ENCODE measurements at places on chromosomes 3 and 15. TPM values are rescaled to one million over a fixed set of nuclear protein-coding genes. Genes with fewer than 3 reads are reported as not detected.
A peak's percentile ranks its signal among the peaks of the same experiment; 100 is the strongest.

DNA sequence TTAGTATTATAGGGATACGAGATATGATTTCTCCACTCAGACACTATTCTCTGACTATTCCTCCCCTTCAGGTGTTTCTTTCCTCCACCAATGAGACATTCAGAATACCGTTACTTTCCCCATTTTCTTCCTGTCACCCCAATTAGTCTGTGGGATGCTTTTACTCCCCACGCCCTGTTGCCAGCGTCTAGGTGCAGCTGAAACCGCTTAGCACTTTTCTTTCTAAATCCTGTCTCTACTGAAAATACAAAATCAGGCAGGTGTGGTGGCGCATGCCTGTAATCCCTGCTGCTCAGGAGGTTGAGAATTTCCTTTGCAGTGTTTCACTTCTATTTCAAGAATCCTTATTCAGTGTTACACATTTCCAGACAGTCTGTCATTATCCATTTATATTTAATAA lies 49.6 kb upstream of the DLG1 start:
- H3K36me3 ChIP-seq = no peaks in the 10 kb centered on the region
- H3K27me3 ChIP-seq = no peaks in the 10 kb centered on the region
- H3K4me3 ChIP-seq = no peak overlapping the region
- H3K27ac ChIP-seq = no peak overlapping the region
- no peak for DNase-seq

TMEM212 gene
- not detected for total RNA-seq

GRCh38 chr3:38121832-38122461 lies 15.0 kb downstream of the ACAA1 start:
- no peaks in the 10 kb centered on the region for H3K4me1 ChIP-seq
- no peaks in the 10 kb centered on the region for H3K27me3 ChIP-seq
- no peak for DNase-seq

DNA sequence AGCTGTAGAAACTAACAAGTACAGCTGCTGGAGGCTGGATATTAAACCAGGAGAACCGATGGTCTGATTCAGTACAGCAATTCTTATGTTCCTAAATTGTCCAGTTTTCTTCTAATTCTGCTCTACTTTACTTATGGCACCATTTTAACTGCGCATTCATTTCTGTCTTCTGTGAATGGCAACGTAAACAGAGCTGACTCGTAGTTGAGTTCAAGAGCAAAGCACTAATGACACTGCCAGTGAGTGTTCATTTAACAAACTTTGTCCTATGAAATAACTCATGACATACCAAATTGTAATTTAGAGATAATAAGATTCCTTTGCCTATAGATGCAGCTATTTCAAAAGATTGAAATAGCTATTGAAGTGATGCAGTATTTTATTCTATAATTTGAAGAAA lies 48.7 kb downstream of the BCHE start:
- no peaks in the 10 kb centered on the region for H3K27me3 ChIP-seq
- no peak overlapping the region for H3K4me3 ChIP-seq
- H3K27ac ChIP-seq = no peak overlapping the region
- DNase-seq = no peak
- no peaks in the 10 kb centered on the region for H3K4me1 ChIP-seq

- H3K27me3 ChIP-seq = no peaks in the 10 kb centered on the region
- no peak for DNase-seq
- H3K27ac ChIP-seq = peak overlapping the region; percentile 44
- no peak overlapping the region for H3K4me3 ChIP-seq
- H3K4me1 ChIP-seq = peaks cover 11% of the 10 kb centered on the region
Observed at GRCh38 chr3:184005941-184006507, 11.7 kb downstream of the ABCC5 start.

DNA sequence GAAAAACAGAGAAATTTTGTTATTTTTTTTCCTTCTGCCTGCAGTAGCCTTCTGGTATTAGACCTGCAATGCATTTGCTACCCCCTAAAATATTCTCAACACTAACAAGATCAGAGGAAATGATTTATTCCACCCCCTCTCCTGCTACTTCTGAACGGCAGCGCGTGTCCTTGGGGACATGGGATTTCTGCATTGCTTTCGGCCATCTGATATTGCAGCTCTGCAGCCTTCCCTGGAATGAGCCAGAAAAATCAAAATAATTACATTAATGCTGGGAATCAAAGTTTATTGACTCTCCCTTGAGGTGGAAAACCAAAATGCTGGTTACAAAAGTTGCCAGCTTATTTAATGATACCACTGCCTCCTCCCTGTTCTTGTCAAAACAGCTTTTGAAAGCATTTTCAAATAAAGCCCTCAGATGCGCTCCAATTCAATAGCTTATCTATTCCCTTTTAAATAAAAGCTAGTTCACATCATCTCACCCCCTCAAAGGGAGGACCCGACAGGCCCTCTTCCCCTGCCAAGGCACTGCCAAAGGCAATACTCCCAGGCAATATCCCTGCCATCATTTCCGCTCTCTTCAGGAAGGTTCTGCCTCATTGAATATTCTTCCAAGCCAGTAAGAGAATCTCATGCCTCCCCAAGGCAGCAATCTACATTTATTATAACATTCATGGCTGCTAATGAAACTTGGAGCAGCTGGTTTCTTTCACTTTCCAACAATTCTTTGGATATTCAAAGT lies 96.6 kb downstream of the FHIT start:
- no peak for DNase-seq
- H3K4me3 ChIP-seq = no peak overlapping the region
- H3K36me3 ChIP-seq = no peaks in the 10 kb centered on the region
- H3K27ac ChIP-seq = no peak overlapping the region
- H3K27me3 ChIP-seq = no peaks in the 10 kb centered on the region
- no peaks in the 10 kb centered on the region for H3K4me1 ChIP-seq

DNA sequence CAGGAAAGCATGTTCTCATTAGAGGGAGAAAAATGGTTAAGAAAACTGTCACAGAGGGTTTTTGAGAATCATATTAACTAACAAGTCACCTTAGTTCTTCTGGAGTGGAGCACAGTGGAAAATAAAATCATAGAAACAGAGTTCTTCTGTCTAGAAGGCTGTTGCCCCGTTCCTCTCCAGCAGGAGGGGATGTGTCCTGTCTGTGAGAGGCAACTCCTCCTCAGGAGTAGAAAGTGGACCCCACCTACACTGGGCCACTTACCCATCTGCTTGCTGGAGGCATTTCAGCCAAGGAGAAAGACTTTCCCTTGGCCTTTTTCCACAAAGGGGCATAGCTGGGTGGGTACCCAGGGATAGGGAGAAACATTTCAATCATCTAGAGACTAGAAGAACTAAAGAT lies 106.6 kb downstream of the SSR3 start:
- H3K27me3 ChIP-seq = peaks cover 2% of the 10 kb centered on the region
- no peak overlapping the region for H3K27ac ChIP-seq
- H3K4me3 ChIP-seq = no peak overlapping the region
- H3K4me1 ChIP-seq = no peaks in the 10 kb centered on the region

ACTC1 gene
- total RNA-seq = not detected

AADACL2 gene
- total RNA-seq = not detected

DNA sequence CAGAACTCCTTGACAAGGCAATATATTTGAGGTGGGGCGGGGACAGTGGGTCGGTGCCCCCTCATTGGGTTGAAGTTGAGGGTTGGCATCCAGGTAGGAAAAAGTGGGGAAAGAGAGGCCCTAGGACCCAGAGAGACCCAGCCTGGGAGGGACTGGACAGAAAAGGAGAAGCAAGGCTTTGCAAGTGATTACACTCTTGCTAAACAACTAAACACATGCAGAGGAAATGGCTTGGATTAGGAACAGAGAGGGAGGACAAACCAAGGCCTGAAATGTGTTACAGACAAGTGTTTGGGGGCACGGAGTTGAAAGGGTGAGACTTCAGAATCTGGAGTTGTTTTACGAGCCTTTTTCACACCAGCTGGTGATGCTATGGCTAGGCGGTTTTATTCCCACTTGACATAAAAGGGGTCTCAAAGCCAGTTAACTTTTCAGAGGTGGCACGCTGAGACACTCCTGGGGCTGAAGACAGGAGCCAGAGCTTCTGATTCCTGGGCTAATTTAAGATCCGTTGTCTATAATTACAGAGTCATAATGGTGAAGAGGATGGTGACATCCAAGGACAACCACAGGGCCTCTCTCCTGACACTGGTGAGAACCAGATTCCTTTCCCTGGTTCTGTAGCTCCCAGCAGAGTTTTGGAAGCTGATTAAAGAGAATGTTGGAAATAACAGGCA lies 7.7 kb upstream of the KCTD6 start:
- DNase-seq = no peak
- H3K27me3 ChIP-seq = no peaks in the 10 kb centered on the region
- H3K36me3 ChIP-seq = no peaks in the 10 kb centered on the region
- H3K4me1 ChIP-seq = peaks cover 3% of the 10 kb centered on the region
- no peak overlapping the region for H3K4me3 ChIP-seq

GRCh38 chr3:42539871-42540714 lies 37.6 kb downstream of the VIPR1 start:
- no peak overlapping the region for H3K27ac ChIP-seq
- no peak overlapping the region for H3K4me3 ChIP-seq
- H3K4me1 ChIP-seq = no peaks in the 10 kb centered on the region
- H3K27me3 ChIP-seq = no peaks in the 10 kb centered on the region
- H3K36me3 ChIP-seq = no peaks in the 10 kb centered on the region

DNA sequence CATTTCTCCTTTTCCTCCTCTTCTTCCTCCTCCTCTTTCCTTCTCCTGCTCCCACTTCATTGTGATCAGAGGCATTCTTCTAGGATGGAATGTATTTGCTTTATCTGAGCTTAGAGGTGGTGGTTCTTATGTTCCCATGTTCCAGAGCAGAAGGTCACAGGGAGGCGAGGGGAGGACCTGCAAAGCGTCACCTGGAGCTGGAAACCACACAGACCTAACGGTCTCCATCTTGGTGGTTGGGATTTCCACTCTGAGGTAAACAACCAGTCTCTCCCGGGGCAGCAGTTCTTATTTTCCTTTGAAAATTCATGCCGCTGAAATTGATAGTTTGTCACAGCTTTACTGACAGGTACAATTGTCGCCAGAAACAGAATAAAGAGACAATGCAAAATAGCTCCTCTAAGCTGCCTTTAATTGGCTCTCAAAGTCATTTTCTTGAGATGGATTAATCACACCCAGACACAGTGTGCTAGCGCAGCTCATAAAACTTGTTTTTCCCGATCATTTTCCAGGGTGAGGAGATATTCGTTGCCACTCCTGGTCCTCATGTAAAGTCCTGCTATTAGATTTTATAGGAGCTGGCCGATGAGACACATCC lies 16.9 kb upstream of the AGBL1 start:
- H3K4me1 ChIP-seq = no peaks in the 10 kb centered on the region
- peaks cover 14% of the 10 kb centered on the region for H3K27me3 ChIP-seq
- H3K36me3 ChIP-seq = no peaks in the 10 kb centered on the region

KBTBD13 gene
- total RNA-seq = not detected

GRCh38 chr3:52238193-52238760 lies 681 bp downstream of the TWF2 start:
- H3K27ac ChIP-seq = peak overlapping the region; percentile 83
- peaks cover 25% of the 10 kb centered on the region for H3K4me1 ChIP-seq
- peak overlapping the region; percentile 80 for H3K4me3 ChIP-seq
- peaks cover 7% of the 10 kb centered on the region for H3K36me3 ChIP-seq

ANKRD63 gene
- 0.72 TPM for total RNA-seq

- H3K4me3 ChIP-seq = no peak overlapping the region
- no peak for DNase-seq
- H3K27ac ChIP-seq = no peak overlapping the region
- peaks cover 2% of the 10 kb centered on the region for H3K27me3 ChIP-seq
- no peaks in the 10 kb centered on the region for H3K36me3 ChIP-seq
Observed at GRCh38 chr15:60844511-60845174, 365.7 kb upstream of the ICE2 start.

GHSR gene
- total RNA-seq = not detected

ZNF501 gene
- 0.15 TPM for total RNA-seq

DNA sequence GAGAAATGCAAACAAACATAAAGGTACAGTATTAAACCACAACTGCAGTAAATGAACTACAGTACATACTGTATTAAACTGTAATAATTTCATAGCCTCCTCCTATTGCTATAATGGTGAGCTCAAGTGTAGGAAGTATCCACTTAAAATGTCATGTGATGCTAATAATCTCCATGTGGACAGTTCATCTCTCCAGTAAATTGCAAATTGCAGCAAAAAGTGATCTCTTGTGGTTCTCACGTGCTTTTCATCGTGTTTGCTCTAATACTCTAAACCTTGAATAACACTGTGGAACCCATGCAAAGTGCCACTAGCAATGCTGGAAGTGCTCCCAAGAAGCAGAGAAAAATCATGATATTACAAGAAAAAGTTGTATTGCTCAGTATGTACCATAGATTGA lies 9.2 kb upstream of the FNDC3B start:
- no peak overlapping the region for H3K4me3 ChIP-seq
- no peak for DNase-seq
- H3K4me1 ChIP-seq = no peaks in the 10 kb centered on the region
- H3K27me3 ChIP-seq = no peaks in the 10 kb centered on the region
- no peak overlapping the region for H3K27ac ChIP-seq

DNA sequence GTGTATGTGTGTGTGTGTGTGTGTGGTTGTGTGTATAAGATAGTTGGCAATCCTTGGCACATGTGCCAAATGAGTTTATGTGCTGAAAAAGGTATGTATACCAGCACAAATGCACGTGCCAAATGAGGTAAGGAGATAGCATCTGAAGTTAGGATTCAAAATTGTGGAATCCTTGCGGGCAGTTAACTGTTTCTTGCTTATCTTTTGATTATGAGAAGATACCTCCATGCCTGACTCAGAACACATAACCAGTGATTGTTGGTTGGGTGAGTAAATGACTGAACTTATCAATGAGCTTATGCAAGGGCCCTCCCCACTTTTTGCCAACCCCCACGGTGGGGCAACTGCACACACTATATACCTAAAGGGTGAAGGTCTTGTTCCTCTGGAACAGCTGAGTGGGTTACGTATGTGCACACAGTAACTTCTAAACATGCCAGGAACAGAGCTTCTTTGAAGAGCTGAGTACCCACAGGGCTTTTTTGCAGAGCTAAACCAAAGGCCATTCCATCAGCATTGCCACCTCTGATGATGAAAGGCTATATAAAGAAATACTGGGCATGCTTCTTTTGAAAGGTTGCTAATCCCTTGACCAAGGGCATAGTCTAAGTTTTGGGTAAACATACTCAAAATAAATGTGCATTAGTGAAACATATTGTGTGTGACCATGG lies 60.1 kb downstream of the MEIS2 start:
- H3K27ac ChIP-seq = no peak overlapping the region
- H3K4me1 ChIP-seq = no peaks in the 10 kb centered on the region
- H3K27me3 ChIP-seq = no peaks in the 10 kb centered on the region

- no peak overlapping the region for H3K27ac ChIP-seq
- H3K4me1 ChIP-seq = peaks cover 3% of the 10 kb centered on the region
- H3K27me3 ChIP-seq = no peaks in the 10 kb centered on the region
- H3K4me3 ChIP-seq = no peak overlapping the region
- DNase-seq = no peak
Observed at GRCh38 chr3:11140030-11140712, 14.1 kb upstream of the HRH1 start.

DNA sequence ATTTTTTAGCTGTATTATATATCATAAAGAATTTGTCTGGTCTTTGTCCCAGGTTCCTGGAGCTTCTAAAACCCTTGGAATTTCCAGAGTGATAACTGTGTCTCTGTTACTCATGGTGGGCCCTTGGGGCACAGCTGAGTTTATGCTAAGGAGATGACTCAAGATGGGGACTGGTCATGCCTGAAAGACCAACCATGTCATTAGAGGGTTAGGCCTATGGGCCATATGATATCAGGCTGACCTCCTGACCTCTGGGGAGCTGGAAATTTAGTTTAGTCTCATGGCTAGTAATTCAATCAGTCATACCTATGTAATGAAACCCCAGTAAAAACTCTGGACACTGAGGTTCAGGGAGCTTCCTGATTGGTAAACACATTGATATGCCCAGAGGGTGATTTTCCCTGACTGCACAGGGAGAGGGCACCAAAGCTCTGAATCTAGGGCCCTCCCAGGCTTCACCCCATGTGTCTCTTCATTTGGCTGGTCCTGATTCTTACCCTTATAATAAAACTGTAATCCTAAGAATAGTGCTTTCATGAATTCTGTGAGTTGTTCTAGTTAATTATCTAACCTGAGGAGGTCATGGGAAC lies 69.6 kb downstream of the EEFSEC start:
- no peak for DNase-seq
- no peaks in the 10 kb centered on the region for H3K36me3 ChIP-seq
- no peaks in the 10 kb centered on the region for H3K4me1 ChIP-seq
- no peak overlapping the region for H3K4me3 ChIP-seq
- no peaks in the 10 kb centered on the region for H3K27me3 ChIP-seq

Measured in Panc1 (cell line).